ENCODE measurements at places on chromosomes 7 and 10. TPM values are rescaled to one million over a fixed set of nuclear protein-coding genes. Genes with fewer than 3 reads are reported as not detected.

Gene ARHGEF35
- total RNA-seq, result 5.3 TPM

GRCh38 chr7:75870557-75871161 lies 8.2 kb upstream of the RHBDD2 start:
- no peak for DNase-seq

Gene DYDC2
- not detected for total RNA-seq

GRCh38 chr10:62661143-62661542 lies 143.4 kb upstream of the ADO start:
- no peak for DNase-seq

GRCh38 chr7:49812534-49812933 lies 39.1 kb downstream of the VWC2 start:
- no peak for DNase-seq

DNA sequence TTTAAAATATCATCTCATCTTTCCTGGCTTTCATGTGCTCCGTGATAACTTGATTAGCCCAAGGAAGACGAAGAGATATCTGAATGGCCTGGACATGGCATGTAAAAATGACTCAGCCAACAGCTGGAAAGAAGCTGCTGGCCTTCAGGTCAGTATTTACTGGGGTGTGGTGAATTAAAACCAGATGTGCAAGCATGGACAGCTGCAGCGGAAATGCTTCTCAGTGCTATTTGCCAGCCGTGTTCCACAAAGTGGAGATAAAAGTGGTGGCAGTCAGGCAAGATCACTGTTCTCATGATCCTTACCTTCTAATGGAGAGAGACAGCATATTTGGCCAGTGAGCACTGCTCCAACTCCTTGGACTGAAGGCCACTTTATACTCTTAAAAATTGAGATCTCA lies 203.1 kb upstream of the VSTM2A start:
- no peak for DNase-seq

GRCh38 chr10:17954861-17955260 lies 3.1 kb downstream of the SLC39A12 start:
- no peak for DNase-seq

GRCh38 chr7:152025937-152026890 lies 740 bp downstream of the GALNT11 start:
- no peak for DNase-seq

GRCh38 chr7:51090411-51090810 lies 226.2 kb downstream of the COBL start:
- DNase-seq, result no peak

DNA sequence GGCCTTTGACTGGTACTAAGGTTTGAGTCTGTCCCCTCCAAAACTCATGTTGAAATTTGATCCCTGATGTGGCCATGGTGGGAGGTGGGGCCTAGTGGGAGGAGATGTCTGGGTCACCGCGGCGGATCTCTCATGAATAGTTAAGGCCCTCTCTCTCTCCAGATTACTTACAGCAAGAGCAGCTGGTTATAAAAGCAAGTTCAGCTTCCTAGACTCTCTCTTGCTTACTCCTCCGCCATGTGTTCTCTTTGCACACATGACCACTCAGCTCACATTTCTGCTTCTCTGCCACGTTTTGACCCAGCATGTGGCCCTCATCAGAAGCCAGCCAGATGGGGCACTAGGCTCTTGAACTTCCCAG lies 29.9 kb upstream of the ZMIZ1 start:
- DNase-seq, result peak; percentile 26

Gene TMEM213
- total RNA-seq, result not detected

DNA sequence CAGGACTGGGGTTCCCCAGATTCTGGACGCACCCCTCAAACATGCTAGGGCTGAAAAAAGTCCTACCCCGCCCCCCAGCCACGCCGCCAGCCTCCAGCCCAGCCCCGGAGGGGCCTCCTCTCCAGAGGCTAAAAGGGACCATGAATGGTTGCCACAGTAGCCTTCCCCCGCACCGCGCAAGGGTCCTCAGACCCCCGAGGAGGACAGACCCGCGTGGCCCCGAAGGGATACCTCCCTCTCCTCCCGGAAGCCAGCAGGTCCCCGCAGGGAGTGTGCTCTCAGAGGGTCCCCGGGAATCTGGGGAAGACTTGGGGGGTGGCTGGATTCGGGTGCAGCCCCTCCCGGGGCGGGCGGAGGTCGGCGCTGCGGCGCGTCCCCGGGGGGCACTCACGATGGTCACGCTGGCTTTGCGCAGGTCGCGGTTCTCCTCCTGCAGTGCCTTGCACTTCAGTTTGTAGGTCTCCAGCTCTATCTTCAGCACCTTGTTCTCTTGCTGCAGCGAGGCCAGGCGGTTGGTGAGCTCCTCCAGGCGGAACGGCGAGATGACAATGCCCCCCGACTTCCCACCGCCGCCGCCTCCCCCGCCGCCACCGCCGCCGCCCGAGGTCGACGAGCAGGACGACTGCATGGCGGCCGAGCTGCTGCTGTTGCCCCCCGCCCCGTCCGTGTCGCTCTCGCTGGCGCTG lies 482 bp downstream of the CCDC6 start:
- DNase-seq, result peak; percentile 65

DNA sequence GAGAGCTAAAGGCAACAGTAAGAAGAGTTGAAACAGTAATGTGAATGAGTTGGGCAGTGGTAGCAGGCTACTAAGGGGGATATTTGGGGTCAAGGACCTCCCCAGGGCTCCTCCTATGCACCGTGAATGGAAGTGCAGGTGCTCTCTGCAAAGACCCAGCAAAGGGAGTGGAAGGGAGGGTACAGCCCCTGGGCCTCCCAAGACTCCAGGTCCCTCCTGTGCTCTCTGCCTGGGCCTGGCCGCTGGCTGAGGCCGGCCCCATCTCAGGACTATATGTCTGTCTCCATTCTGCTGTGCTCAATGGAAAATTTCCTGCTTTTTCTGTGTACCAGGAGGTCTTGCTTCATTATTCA lies 372.1 kb upstream of the MKI67 start:
- DNase-seq, result no peak

GRCh38 chr7:122027058-122027457 lies 117.0 kb downstream of the AASS start:
- DNase-seq, result no peak

- DNase-seq, result no peak
Observed at GRCh38 chr10:46222364-46222935, 64.3 kb upstream of the ANTXRL start.

DNA sequence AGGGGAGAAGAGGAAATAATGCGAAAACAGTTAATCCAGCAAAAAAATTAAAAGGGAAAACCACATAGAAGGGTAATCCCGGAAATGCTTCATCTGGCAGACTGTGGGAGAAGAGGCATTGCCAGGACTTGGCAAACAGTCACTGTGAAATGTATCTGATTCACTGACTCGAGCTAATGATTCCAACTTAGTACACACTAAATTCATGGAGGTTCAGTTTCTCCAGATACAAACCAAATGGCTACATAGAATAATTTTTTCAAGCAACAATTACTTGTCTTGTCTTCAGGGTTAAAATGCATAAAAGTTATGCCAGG lies 36.4 kb downstream of the GDI2 start:
- DNase-seq, result no peak

DNA sequence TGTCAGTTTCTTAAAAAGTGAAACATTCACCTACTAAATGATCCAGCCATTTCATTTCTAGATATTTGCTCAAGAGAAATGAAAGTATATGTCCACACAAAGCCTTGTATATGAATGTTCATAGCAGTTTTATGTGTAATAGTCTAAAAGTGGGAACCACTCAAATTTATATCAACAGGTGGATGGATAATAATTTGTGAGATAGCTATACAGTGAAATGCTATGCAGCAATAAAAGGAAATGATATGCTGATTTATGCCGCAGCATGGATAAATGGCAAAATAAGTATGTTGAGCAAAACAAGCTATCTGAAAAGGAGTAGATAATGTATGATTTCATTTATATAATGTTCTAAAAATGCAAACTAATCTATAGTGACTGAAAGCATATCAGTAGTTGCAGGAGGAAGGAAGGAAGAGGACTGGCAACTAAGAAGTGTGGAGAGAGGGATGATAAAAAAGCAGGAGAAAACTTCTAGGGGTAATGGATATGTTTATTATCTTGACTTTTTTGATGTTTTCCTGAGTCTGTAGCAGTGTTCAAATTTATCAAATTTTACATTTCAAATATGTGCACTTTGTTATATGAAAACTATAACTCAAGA lies 80.6 kb downstream of the ABCB5 start:
- no peak for DNase-seq

GRCh38 chr7:75658802-75659201 lies 79.9 kb downstream of the HIP1 start:
- DNase-seq, result no peak

Gene ADCYAP1R1
- total RNA-seq, result 9.1 TPM

- DNase-seq, result no peak
Observed at GRCh38 chr10:102783568-102783967, 39.8 kb downstream of the WBP1L start.

- no peak for DNase-seq
Observed at GRCh38 chr10:62813981-62814380, 2.2 kb downstream of the EGR2 start.

DNA sequence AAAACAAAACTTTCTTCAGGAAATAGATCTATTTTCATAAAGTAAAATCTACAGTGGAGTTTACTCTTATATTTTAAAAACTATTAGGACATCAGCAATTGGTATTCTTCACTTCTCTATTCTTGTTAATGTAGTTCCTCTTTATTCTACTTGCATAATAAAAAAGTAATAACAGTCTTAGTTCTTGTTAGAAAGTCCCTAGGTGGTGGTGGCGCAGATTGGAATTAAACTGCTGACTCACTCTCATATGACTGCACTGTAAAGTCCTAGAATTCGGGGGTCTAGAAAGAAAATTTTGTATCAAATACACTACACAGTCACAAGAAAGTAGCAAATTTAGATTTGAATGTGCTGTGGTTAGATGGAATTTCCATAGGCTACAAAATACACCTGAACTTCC lies 44.6 kb upstream of the TES start:
- no peak for DNase-seq

DNA sequence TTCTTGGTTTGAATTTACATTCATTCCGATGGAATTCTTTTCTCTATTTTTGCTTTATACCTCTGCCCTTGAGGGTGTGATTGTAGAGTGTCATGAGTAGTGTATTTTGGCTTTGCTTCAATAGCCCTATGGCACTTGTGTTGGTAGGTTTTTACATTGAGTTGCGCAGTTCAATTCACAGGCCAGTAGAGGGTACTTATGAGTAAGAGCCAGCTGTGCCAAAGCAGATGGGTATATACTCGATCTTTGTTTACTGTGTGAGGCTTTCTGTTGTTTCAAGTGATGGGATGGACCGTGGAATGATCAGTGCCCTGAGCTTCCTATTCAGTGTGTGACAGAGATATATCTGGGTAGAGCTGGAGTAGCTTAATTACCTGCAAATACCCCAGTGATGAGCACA lies 4.3 kb upstream of the AKR1C3 start:
- DNase-seq, result no peak

DNA sequence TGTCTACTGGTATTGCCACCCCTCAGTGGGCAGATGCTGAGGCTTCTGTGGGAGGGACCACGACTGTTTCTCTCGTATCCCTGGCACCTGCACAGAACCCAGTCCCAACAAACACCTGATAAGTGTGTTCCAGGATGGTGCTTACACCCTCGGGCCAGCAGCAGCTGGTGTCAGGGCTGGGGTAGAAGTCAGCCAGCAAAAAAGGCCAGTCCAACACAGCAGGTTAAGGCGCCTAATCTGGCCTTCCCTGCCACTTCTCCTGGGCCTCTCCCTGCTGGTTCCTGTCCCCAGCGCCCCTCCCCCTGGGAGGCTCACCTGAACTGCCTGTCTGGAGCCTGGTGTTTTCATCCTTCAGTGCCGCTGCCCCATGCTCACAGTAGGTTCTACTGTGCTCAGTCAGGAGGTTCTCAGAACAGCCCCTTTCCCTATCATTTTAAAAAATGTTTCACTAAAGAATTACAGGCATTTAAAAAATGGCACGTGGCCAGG lies 20.0 kb downstream of the PODXL start:
- DNase-seq, result no peak

GRCh38 chr7:17015598-17016031 lies 133.8 kb upstream of the AGR3 start:
- no peak for DNase-seq

Gene MRLN
- not detected for total RNA-seq

DNA sequence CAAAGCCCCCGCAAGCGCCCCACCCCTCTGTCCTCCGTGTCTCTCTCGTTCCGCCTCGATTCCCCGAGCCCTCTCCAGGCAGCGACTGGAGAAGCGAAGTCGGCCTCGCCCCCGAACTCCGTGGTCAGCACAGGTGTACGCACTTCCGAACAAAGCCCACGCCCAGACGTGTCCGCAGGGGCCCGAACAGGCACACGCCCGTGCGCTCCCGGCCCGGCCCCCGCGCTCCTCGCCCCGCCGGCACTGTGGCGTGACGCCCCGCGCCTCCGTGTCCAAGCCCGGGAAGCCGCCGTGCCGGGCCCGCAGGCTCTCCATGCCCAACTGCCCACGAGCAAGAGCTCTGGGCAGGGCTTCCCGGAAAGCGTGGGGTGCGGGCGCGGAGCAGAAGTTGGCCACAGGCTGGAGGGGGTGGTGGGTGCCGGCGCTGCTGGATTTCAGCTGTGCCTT lies 662 bp downstream of the NRCAM start:
- DNase-seq, result peak; percentile 62

Gene MYO1G
- total RNA-seq, result 8.8 TPM

DNA sequence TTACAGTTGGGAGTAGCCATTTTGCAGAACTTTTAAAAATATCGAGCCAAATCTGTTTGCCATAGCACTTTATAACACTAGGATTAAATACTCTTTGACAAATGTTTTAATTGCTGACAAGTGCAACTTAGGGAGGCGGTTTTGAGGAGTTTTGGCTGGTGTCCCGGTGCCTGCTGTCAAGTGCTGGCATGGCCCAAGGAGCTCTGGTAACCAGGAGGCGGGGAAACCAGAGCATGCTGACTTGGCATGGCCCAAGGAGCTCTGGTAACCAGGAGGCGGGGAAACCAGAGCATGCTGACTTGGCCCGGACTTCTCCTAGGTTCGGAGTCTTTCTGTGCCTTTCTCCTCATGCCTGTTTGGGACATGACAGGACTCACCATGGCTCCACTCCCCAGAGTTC lies 30.8 kb upstream of the ZNF32 start:
- DNase-seq, result no peak

- DNase-seq, result no peak
Observed at GRCh38 chr7:17910377-17910776, 29.9 kb downstream of the SNX13 start.

Gene MLXIPL
- 23.8 TPM for total RNA-seq

Gene COL28A1
- total RNA-seq, result 182 TPM

- DNase-seq, result no peak
Observed at GRCh38 chr10:100006243-100006886, 3.4 kb downstream of the DNMBP start.

Gene FASTK
- 57.9 TPM for total RNA-seq

GRCh38 chr10:62045765-62046521 lies 144.4 kb downstream of the ARID5B start:
- DNase-seq, result no peak

GRCh38 chr7:78041423-78041822 lies 242.8 kb downstream of the PHTF2 start:
- DNase-seq, result no peak
